ENCODE measurements at places on chromosomes 5 and 9. TPM values are rescaled to one million over a fixed set of nuclear protein-coding genes. Genes with fewer than 3 reads are reported as not detected.

Gene OR13C4
- not detected for polyA plus RNA-seq

Gene GAS1
- polyA plus RNA-seq, result 30.9 TPM

Gene FAM153A
- not detected for polyA plus RNA-seq

Gene NR2F1
- 24.6 TPM for polyA plus RNA-seq

Gene SARDH
- 0.12 TPM for polyA plus RNA-seq

Gene TMEM171
- 5.3 TPM for polyA plus RNA-seq

Gene MAP1B
- 30.9 TPM for polyA plus RNA-seq

Gene PFN3
- polyA plus RNA-seq, result not detected

Gene MSX2
- polyA plus RNA-seq, result 1.4 TPM

Gene PCA3
- polyA plus RNA-seq, result not detected

Gene TRIM32
- 31.5 TPM for polyA plus RNA-seq

- DNase-seq, result no peak
These were observed 172.7 kb downstream of the GADD45G start for GRCh38 chr9:89777544-89777943.

GRCh38 chr5:62271370-62271769 lies 34.6 kb upstream of the KIF2A start:
- no peak for DNase-seq

GRCh38 chr5:137433539-137433938 lies 65.6 kb downstream of the SPOCK1 start:
- no peak for DNase-seq

DNA sequence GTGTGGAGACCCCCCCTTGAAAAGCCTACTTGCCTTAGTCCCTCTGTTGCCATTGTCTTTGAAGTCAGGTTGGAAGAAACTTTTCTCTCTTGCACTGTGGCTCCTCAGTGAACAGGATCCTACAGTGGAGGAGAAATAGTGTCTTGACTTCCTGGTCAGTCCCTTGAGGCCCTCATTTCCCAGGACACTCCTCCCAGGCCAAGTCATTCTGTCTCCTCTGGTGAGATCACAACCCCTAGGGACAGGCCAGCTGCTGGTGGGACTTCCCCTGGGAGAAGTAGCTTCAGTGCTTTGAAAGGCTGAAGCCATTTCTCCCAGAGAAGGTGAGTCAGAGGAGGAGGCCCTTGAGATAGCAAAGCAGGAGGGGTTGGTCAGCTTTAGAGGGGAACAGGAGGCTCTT lies 10.1 kb upstream of the GRIA1 start:
- DNase-seq, result no peak

DNA sequence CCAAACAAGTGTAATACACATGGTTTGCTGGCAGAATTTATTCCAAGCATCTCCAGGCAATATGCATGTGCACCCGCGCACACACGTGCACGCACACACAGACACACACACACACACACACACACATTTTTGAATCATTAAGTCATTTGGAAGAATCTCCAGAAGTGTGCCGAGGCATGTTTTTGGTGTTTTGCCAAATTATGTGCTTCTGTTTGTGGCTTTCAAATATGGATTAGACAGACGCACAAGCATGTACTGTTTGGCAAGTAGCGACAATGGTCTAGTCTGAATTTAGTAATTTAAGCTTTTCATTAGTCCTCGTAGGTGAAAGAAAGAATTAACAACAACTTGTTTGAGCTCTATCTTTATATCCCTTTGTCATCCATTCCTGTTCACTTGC lies 36.7 kb downstream of the NFIB start:
- no peak for DNase-seq

DNA sequence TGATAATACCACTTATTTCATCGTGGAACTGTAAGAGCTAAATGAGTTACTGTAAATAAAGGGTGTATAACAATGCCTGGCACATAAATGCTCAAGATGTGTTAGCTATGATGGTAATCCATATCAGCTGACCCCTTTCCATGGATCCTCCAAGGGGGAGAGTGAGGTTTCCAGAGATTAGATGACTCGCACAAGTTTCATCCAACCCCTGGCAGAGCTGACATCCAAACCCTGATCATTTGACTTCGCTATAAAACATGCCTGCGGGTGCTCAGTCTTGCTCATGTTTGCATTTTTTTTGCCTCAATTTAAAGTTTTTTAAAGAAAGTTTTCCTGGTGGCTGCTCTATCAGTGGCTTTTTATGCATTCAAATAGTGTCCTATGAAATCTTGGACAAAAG lies 145.7 kb upstream of the SMIM23 start:
- DNase-seq, result no peak

GRCh38 chr9:112582371-112583262 lies 96.0 kb downstream of the KIAA1958 start:
- no peak for DNase-seq

GRCh38 chr5:93107141-93107540 lies 473.9 kb downstream of the NR2F1-AS1 start:
- no peak for DNase-seq

- no peak for DNase-seq
These were observed 4.3 kb upstream of the IFNB1 start for GRCh38 chr9:21081999-21082398.

- no peak for DNase-seq
These were observed 169.1 kb downstream of the YTHDC2 start for GRCh38 chr5:113682497-113683136.

- DNase-seq, result no peak
These were observed 11.9 kb downstream of the TRIO start for GRCh38 chr5:14155075-14155474.

- no peak for DNase-seq
These were observed 20.9 kb downstream of the PCSK5 start for GRCh38 chr9:75911390-75911789.

DNA sequence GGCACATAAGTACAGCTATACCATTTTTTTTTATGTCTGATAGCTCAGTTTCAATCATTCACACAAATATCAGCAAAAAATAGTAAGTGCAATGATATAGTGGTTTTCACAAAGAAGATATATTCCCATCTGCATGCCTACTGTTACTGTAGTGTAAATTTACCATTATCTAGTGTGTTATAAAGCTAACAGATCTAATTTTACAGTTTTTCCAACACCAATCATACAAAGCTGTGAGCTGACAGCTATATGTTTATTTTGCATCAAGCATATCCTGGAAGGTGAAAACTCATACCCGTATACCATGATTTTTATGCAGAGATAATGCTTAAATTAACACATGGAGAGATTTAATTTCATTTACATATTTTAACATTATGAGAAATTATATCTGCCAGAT lies 89.9 kb upstream of the HAPLN1 start:
- no peak for DNase-seq

DNA sequence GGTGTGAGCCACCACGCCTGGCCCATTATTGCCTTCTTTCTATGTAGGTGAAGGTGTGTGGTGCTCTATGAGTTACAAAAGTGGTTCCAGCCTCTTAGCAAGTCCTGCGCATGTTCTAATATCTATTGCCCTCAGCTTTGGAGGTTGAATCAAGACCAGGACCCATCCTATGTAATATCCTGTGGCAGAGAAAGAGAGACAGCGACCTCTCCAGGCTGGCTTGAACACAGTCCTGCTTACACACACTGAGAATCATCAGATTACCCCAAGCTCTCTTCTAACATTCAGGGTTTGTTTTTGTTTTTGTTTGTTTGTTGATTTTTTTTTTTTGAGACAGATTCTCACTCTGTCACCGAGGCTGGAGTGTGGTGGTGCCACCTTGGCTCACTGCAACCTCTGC lies 94.7 kb upstream of the OSMR start:
- DNase-seq, result no peak

DNA sequence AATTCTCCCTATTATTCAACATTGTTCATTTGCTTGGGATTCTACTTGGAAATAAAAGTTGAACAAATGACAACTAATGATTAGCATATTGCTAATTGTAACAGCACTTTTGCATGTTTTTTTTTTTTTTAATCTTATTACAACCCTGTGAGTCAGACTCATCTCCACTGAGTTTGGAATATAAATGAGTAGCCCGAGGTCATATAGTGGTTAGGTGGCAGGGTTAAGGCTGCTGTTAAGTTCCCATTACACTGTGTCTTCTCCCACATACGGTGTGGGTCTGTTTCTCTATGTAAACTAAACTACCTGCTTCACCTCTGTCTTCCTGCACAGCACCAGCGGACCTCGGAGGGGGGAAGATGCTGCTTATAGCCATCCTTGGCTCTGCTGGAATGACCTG lies 92.4 kb downstream of the EQTN start:
- DNase-seq, result no peak

- no peak for DNase-seq
These were observed 2.9 kb downstream of the NTNG2 start for GRCh38 chr9:132164604-132165362.

DNA sequence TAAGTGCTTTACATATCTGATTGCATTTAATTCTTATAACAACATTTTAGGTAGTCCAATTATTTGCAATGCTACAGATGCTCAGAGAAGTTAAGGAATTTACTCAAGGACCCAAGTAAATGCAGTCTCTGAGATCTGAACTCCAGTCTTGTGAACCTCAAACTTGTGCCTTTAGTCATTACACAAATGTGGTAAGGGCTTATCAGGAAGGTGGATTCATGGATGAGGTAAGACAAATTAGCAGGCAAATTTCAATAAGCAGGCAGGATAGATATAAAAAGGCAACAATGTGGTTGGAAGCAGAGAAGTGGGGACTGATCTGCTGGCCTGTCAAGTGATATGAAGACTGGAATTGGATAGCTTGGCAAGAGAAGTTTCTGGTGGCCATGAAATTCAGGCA lies 29.5 kb downstream of the HMHB1 start:
- no peak for DNase-seq

DNA sequence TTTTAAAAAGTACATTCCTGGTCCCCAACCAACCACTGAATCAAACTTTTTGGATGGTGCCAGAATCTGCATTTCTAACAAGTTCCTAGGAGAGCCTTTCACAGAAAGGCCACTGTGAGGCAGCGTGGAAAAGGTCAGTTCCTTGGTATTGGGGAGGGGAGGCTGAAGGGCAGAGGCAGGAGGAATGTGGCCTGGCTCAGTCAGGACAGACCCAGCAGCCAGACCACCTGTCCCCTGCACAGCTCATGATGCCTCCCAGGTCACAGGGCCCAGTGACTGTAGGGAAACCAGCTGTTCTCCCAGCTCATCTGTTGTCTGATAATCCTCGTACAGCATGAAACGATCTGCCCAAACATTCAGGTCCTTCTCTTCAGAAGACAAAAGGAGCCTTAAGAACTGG lies 132.9 kb downstream of the LHFPL2 start:
- no peak for DNase-seq

- DNase-seq, result peak; percentile 83
These were observed 157.1 kb downstream of the ZNF462 start for GRCh38 chr9:107020040-107020530.

- no peak for DNase-seq
These were observed 285.6 kb downstream of the BRINP1 start for GRCh38 chr9:119083673-119084072.

Data from BJ (cell line).